Activated CD8-positive, alpha-beta T cell treated with anti-CD3 and anti-CD28 coated beads, Interleukin-2, amount 10 ng/mL, durations not matched to agents 7 days and 5 days (primary cell): ENCODE measurements at places on chromosomes 6 and 20. TPM values are rescaled to one million over a fixed set of nuclear protein-coding genes. Genes with fewer than 3 reads are reported as not detected.

The DTD1 gene
- 25.9 TPM for total RNA-seq

The C20orf204 gene
- 6.4 TPM for total RNA-seq

The IL22RA2 gene
- not detected for total RNA-seq

The SLC35D3 gene
- not detected for total RNA-seq

The SEMG1 gene
- total RNA-seq = not detected

The GTSF1L gene
- not detected for total RNA-seq

- H3K36me3 ChIP-seq = no peaks in the 10 kb centered on the region
- DNase-seq = no peak
- H3K4me1 ChIP-seq = no peaks in the 10 kb centered on the region
- no peak overlapping the region for H3K27ac ChIP-seq
- no peak overlapping the region for H3K4me3 ChIP-seq
- H3K27me3 ChIP-seq = peaks cover 3% of the 10 kb centered on the region
Observed at GRCh38 chr20:52991830-52992229, 19.7 kb downstream of the TSHZ2 start.

DNA sequence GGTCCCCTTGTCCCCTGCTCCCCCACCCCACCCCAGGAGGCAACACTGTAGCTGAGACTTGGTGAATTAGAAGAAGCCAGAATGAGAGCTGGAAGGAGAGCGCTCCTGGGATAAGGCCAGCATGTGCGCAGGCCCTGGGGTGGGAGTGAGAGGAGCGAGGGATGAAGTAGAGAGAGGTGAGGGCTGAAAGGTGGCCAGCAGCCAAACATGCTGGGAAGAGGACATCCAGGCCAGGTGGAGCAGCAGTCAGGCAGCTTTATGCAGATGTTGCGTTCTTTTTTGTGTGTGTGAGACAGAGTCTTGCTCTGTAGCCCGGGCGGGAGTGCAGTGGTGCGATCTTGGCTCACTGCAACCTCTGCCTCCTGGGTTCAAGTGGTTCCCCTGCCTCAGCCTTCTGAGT is 2.2 kb upstream of the BPIFB1 start:
- no peaks in the 10 kb centered on the region for H3K36me3 ChIP-seq
- DNase-seq = no peak
- no peaks in the 10 kb centered on the region for H3K4me1 ChIP-seq
- H3K27me3 ChIP-seq = peaks cover 16% of the 10 kb centered on the region
- H3K4me3 ChIP-seq = no peak overlapping the region
- H3K27ac ChIP-seq = no peak overlapping the region

DNA sequence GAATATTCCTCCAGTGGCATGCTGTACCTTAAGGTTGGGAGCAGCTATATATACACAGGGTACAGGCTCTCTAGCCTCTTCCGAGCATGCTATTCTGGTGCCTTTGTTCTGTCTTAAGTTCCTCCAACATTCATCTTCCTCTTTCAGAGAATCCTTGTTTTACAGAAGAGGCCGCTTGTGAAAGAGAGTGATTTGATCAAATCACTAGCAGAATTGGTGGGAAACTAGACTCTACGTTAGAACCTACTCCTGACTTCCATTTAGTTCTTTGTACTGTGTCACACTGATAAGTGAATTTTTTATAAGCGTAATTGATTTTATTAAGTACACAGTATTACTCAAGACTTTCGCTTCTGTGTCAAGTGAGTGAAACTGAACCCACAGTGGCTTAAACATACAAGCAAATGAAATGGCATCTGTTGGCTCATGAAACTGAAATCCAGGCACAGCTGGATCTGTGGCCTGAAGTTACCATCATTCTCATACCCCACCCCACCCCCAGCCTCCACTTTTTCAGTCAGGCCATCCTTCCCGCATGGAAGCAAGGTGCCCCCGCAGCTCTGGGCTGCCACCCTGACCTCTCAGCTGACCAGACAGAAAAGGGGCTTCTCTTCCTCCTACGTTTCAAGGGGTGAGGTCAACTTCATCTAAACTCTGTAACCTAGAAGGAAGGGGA is 102.3 kb downstream of the RPP40 start:
- no peak overlapping the region for H3K27ac ChIP-seq
- H3K36me3 ChIP-seq = peaks cover 28% of the 10 kb centered on the region
- H3K4me3 ChIP-seq = no peak overlapping the region
- H3K4me1 ChIP-seq = peaks cover 8% of the 10 kb centered on the region
- H3K27me3 ChIP-seq = no peaks in the 10 kb centered on the region

DNA sequence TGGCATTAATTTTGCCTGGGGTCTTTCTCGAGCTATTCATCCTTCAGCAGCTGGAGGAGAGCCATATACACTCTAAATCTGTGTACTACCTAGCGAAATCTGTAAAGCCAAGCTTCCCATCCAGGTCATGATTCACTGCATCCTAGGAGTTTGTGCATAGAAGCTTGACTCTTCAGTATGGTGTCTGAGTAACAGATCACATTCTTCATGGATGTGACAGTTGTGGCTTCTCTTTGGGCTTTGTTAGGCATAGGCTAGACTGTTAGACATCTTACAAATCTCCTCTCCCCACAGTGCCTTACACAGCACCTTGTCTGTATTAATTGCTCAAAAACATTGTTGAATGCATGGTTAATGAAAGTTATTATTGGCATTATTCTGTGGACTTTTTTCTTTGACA is 177.0 kb downstream of the EYA4 start:
- DNase-seq = no peak
- no peaks in the 10 kb centered on the region for H3K4me1 ChIP-seq
- H3K27me3 ChIP-seq = no peaks in the 10 kb centered on the region
- H3K27ac ChIP-seq = no peak overlapping the region
- no peaks in the 10 kb centered on the region for H3K36me3 ChIP-seq

- H3K36me3 ChIP-seq = peaks cover 44% of the 10 kb centered on the region
- H3K27ac ChIP-seq = peak overlapping the region; percentile 96
- H3K27me3 ChIP-seq = peaks cover 2% of the 10 kb centered on the region
- no peak for DNase-seq
Observed at GRCh38 chr6:33392595-33392948, 949 bp downstream of the KIFC1 start.

GRCh38 chr6:148240861-148241477 is 101.7 kb upstream of the SASH1 start:
- peaks cover 3% of the 10 kb centered on the region for H3K27me3 ChIP-seq
- H3K27ac ChIP-seq = no peak overlapping the region
- no peak for DNase-seq
- H3K36me3 ChIP-seq = no peaks in the 10 kb centered on the region
- no peaks in the 10 kb centered on the region for H3K4me1 ChIP-seq

GRCh38 chr6:159121486-159121885 is 47.7 kb upstream of the FNDC1 start:
- no peak for DNase-seq
- no peak overlapping the region for H3K4me3 ChIP-seq
- peaks cover 9% of the 10 kb centered on the region for H3K4me1 ChIP-seq
- peaks cover 4% of the 10 kb centered on the region for H3K27me3 ChIP-seq

- H3K36me3 ChIP-seq = peaks cover 5% of the 10 kb centered on the region
- H3K27ac ChIP-seq = no peak overlapping the region
- H3K27me3 ChIP-seq = no peaks in the 10 kb centered on the region
- no peak for DNase-seq
- peaks cover 10% of the 10 kb centered on the region for H3K4me1 ChIP-seq
Observed at GRCh38 chr6:111441678-111442243, 41.3 kb downstream of the REV3L start.

GRCh38 chr6:22878324-22878701 is 308.9 kb downstream of the HDGFL1 start:
- no peak overlapping the region for H3K4me3 ChIP-seq
- no peak for DNase-seq
- no peaks in the 10 kb centered on the region for H3K36me3 ChIP-seq
- H3K27me3 ChIP-seq = no peaks in the 10 kb centered on the region
- no peaks in the 10 kb centered on the region for H3K4me1 ChIP-seq

- DNase-seq = no peak
- no peaks in the 10 kb centered on the region for H3K36me3 ChIP-seq
- no peaks in the 10 kb centered on the region for H3K4me1 ChIP-seq
- H3K4me3 ChIP-seq = no peak overlapping the region
- peaks cover 3% of the 10 kb centered on the region for H3K27me3 ChIP-seq
- no peak overlapping the region for H3K27ac ChIP-seq
Observed at GRCh38 chr6:39610221-39610620, 115.0 kb downstream of the KIF6 start.

DNA sequence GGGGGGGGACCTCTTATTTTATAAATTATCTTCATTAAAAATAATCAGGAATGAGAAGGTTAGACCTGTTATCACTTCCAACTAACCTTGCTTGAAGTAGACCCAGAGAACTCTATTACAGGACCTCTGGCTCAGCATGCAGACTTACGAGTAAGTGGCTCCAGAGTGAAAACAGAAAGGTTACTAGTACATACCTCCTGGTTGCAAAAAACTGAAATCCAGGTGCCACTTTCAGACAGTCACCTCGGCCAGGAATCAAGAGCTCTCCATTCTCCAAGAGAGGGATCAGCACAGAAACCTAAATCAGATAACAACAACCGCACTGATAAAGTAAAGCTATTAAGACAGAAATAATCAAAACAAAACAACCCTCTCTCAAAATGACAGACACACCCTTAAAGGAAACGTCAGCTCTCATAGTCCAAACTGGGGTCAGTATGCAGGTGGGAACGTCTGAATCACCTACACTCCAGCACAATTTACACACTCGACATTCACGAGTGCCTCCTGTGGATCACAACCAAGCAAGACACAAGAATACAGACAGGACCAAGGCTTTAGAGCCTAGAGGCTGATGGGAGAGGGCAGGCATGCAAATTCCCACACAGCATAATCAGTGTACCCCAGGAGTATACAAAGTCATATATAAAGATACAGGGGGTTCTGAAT is 31.8 kb downstream of the MDN1 start:
- no peak overlapping the region for H3K4me3 ChIP-seq
- DNase-seq = no peak
- H3K27me3 ChIP-seq = no peaks in the 10 kb centered on the region
- H3K4me1 ChIP-seq = peaks cover 7% of the 10 kb centered on the region

- DNase-seq = no peak
- no peak overlapping the region for H3K27ac ChIP-seq
- H3K36me3 ChIP-seq = no peaks in the 10 kb centered on the region
Observed at GRCh38 chr6:119036081-119036480, 42.4 kb downstream of the FAM184A start.

DNA sequence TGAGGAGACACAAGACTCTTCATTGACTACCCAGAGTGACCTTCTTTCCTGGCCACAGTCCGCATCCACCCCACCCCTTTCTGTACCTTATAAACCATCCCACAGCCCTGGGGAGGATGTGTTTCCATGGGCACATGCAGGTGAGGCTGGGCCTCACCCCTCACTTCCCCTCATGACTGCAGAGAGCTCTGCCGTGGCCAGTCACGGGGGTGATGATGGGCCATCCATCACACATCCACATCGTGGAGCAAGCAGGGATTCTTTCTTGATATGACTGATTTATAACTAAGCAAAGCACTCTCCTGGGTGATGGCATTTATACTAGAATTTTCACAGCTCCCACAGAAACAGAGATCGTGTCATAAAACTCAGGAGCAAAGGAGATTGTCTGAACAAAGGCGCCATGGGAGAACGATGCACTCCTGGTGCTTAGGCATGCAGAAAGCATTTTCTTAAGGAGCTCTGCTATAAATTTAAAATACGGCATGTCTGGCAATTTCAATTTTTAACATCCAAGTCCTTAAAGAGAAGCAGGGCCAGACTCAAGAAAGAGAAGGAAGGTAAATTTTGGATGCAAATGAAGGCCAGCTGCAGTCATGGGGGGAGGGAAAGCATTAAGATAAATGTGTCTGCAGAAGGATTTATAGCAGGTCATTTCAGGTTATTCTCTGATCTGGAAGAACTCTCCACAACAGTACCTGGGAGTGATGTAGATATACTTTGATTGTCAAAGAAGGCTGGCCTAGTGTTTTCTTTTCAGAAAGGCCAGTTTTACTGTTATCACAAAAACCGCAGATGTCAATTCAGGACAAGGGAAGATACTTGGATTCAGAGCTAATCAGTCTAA is 777.0 kb downstream of the C6orf118 start:
- no peaks in the 10 kb centered on the region for H3K4me1 ChIP-seq
- no peaks in the 10 kb centered on the region for H3K27me3 ChIP-seq
- H3K36me3 ChIP-seq = no peaks in the 10 kb centered on the region
- no peak overlapping the region for H3K27ac ChIP-seq

DNA sequence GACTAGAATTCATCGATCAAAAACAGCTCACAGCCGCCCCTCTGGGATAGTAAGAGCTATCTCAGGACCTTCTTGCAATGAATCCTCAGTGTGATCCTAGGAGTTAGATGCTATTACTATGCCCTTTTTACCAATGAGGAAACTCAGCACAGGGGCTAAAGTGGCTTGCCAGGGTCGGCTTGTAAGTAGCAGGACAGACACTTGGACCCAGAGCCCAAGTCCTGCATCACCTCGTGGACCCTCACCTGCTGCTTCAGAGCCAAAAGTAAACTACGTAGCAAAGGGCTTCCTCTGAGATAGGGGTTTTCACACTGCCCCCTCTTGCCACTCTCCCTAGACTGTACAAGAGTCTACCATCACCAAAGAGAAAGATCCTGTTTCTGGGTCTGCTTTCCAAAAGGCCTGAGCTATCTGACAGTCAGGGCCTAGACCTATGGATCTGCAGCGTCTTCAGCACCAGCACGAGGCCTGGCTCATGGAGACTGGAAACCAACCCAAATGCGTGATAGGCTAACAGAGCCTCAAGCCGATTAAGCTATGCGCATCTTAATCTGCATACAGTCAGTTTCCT is 172.3 kb downstream of the ANKRD60 start:
- no peak overlapping the region for H3K4me3 ChIP-seq
- no peaks in the 10 kb centered on the region for H3K4me1 ChIP-seq
- no peak overlapping the region for H3K27ac ChIP-seq
- H3K27me3 ChIP-seq = peaks cover 1% of the 10 kb centered on the region
- no peaks in the 10 kb centered on the region for H3K36me3 ChIP-seq
- DNase-seq = peak; percentile 9

- no peaks in the 10 kb centered on the region for H3K27me3 ChIP-seq
- no peak within 1 kb of the TSS for H3K4me3 ChIP-seq
- DNase-seq = no peak
- no peak within 1 kb of the TSS for H3K27ac ChIP-seq
- no peaks in the 10 kb centered on the region for H3K4me1 ChIP-seq
- H3K36me3 ChIP-seq = no peaks in the 10 kb centered on the region
Observed at GRCh38 chr20:11917663-11918062, at the start of gene BTBD3. Gene BTBD3 (plus strand): TSS chr20:11917893. CDS start chr20:11918276, 383 bp downstream.

DNA sequence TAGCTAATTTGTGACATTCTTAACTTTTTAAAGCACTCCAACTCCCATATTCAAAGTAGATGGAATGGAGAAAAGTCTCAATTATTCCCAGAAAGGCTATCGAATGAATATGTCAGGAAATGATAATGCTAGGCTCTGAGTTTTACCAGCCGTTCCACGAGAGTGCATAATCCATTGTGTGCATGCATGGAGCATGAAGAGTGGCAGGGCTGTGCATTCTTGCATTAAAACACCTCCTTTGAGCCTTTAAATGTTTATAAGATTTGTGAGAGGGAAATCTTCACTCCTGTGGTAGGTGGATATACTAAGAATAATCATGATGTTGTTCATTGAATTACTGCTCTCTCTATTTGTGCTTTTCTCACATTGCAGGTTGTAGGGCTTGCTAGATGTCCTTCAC is 178.3 kb downstream of the CARMIL1 start:
- DNase-seq = no peak
- no peak overlapping the region for H3K4me3 ChIP-seq
- H3K27ac ChIP-seq = no peak overlapping the region

DNA sequence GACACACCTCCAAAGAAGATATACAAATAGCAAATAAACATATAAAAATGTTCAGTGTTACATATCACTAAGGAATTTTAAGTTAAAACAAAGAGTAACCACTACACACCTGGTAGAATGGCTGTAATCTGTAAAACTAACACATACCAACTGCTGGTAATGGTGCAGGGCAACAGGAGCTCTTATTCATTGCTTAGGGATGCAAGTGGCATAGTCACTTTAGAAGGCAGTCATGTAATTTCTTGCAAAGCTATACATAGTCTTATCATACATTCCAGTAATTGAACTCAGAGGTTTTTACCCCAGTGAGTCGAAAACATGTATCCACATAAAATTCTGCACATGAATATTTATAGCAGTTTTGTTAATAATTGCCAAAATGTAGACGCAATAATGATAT is 906.8 kb upstream of the CITED2 start:
- H3K4me3 ChIP-seq = no peak overlapping the region
- H3K4me1 ChIP-seq = no peaks in the 10 kb centered on the region
